Endothelial cell (in vitro differentiated cells): ENCODE measurements at places on chromosomes 6 and 20. TPM values are rescaled to one million over a fixed set of nuclear protein-coding genes. Genes with fewer than 3 reads are reported as not detected.

The ADTRP gene
- not detected for total RNA-seq

The CYP21A2 gene
- total RNA-seq: 0.44 TPM

The C20orf144 gene
- not detected for total RNA-seq

The TMEM170B gene
- total RNA-seq: 5.0 TPM

The PROCR gene
- total RNA-seq: 254 TPM

The PTCHD4 gene
- total RNA-seq: 28.5 TPM

The LAMA2 gene
- 2.0 TPM for total RNA-seq

The TEAD3 gene
- total RNA-seq: 6.3 TPM

DNA sequence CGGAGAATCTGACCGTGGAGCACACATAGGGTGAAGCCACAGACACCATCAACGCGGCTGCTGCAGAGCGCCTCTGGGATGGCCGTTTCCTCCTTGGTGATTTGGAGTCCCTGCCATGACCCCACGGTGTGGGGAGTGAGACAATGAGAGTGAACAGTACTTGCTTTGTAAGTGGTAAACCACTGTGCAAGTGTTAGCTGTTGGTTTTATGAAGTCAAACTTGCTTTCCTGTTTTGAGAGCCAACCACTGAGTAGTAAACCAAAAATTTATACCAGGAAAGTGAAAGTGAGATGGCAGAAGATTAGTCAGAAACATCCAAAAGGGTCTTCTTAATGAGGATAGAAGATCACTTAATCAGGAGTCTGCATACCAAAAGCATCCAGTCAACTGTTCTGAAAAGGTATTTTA lies 160.7 kb downstream of the FOXC1 start:
- DNase-seq: no peak

DNA sequence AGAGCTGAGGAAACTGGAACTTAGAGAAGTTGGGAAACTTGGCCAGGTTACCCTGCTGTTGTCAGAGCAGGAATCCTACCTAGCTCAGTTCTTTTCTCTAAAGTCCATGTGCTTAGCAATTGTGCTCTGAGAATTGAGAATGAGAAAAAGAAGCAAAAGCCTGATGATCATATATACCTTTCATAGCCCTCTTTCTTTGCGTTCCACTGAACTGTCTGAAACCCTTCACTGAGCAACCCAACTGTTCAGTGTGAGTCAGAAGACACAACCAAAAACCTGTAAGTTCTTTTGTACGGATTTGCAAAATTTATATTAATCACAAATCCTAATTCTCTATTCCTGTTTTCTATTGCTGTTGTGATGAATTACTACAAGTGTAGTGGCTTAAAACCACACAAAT lies 80.6 kb downstream of the PHF3 start:
- DNase-seq: no peak

DNA sequence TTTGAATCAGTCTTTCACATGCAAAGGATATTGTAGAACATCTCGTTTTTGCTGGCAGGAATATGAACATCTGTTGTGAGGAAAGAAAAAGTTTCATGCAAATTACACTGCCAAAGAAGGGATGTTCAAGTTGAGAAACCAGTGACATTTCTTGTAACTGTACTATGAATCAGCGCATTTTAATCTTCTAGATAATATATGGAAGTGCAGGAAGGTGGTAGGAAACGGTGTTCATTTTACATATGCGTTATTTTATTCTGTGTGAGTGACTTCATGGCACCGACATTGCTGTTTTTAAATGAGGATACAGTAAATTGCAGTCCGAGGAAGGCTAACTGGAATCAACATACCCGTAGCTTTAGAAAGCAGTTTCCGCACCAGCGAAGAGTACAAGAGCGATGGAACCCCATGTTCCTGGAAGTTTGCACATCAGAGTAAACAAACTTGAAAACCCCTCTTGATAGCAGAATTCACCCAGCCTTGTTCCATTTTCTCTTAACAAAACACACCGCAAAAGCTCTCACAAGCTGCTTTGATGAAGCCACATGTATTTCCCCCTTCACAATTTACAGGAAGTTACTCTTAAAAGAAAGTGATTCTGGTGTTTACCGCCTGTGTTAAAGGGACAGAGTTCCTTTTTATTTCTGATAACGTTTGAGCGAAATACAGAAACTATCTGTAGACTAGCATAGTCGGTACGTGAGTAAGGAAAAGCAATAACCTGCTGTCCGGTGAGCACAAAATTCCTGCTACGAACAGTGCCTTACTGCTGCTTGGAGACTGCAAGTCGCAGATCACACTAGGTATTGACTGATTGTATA lies 11.5 kb downstream of the PRDM1 start:
- no peak for DNase-seq

GRCh38 chr20:38450412-38450975 lies 15.4 kb upstream of the SNHG17 start:
- DNase-seq: no peak

GRCh38 chr20:43842126-43843020 lies 72.3 kb upstream of the TOX2 start:
- no peak for DNase-seq

DNA sequence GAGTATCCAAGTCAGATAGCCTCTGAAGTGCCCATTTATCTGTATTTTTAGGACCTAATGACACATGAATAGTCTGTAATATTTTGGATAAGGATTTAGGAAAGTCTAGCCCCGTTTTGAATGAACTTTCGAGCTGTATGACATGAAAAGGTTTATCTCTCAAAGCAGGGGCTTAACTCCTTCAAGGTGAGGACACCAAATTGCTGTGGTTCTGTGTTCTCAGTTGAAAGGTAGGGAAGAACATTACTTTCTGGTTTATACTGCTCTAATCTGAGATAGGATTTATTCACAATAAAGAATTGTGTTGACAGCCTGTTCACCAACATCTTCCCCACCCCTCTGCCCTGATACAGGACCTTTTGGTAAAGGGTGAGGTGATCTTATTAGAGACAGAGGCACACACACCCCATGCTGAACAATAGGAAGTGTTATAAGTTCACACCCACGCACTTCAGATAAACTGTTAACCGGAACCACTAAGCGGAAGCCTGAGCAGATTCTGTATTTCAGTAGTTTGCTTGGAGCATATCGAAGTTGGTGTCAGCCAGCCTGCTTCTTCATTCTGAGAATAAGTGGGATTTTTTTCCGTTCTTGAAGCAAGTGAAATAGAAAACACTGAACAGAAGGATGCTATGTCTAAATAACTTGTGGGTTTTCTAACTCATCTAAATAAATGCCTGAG lies 223.3 kb downstream of the TMEM242 start:
- DNase-seq: no peak

DNA sequence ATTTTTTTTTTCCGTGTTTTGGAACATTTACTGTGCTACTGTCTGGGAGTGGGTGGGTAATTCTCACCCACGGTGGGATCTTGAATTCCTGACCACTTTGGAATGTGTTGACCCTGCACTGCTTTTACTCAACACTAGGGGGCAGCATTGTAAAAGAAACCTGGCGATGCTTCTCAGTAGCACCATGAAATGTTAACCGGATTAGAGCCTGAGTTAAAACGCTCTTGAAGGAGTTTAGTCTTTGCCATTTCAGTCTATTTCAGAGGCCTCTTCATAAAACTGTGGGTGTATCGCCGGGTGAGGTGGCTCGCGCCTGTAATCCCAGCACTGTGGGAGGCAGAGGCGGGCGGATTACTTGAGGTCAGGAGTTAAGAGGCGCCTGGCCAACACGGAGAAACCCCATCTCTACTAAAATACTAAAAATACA lies 114.4 kb upstream of the PRND start:
- peak; percentile 64 for DNase-seq

DNA sequence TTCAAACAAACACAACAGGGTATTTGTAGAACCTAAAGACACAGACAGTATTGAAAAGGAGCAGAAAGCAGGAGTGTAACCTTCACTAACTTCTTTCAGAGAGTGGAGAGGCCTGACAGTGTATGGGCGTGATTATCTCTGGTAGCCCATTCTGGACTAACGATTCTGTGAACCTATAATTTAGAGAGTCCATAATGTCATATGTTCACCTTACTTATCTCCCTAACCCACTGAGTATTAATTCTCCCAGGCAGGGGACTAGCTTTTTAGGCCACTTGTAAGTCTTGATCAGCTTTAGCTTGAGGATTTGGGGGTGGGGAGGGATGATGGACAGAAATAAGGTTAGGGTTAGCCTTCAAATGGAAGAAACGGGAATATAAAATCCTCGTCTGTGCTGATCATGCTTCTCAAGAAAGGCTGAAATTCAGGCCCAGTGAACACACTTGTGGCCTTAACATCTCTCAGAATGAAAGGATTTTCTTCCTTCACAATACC lies 2.8 kb upstream of the PARD6B start:
- no peak for DNase-seq

GRCh38 chr20:16752082-16752481 lies 3.9 kb downstream of the OTOR start:
- DNase-seq: no peak

- DNase-seq: no peak
Observed at GRCh38 chr20:52226370-52226769, 34.8 kb upstream of the ZFP64 start.

GRCh38 chr6:81366972-81367371 lies 385.5 kb downstream of the TENT5A start:
- no peak for DNase-seq

DNA sequence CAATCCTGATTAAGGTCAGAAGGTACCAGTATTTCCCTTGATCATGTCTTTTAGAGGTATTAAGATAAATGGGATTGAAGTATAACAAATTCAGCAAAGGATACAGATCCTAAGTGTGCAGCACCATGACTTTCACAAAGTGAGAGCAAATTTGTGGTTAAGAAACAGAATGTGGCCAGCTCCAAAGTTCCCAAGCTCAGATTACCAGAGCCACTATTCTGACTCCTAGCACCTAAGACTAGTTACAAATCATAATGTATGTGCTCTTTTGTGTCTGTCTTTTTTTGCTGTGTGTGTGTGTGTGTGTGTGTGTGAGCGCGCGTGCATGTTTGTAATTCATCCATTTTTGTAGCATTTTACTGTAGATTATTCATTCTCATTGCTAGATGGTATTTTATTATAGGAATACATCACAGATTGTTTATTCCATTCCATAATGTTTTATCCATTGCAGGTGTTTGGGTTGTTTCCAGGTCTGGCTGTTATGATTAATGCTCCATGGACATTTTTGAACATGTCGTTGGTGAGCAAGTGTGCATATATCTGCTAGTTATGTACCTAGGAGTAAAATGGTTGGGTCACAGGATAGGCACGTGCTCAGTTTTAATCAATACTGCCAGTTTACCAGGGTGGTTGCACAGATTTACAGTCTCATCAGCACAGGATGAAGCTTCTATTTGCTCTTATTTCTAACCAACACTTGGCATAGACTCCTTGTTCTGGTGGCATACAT lies 314.0 kb upstream of the JAG1 start:
- no peak for DNase-seq

DNA sequence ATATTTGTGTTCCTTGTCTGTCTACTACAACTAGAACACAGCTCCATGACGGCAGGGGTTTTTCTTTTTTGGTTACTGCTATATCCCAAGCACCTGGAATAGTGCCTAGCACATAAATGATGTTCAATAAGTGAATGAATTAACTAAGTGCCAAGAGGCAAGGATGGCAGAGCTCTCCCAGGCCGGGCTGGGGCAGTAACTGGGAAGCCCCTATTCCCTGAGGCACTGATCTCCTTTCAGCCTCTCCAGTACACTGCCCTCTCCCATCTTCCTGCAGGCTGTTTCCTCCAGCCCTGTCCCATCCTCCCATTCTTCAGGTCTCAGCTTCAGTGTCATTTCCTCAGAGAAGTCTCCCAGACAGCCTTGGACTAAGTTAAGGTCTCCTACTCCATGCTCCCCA lies 29.0 kb upstream of the SPDEF start:
- DNase-seq: no peak

- no peak for DNase-seq
Observed at GRCh38 chr6:13178107-13178506, 150.2 kb downstream of the TBC1D7 start.

GRCh38 chr6:128807577-128807976 lies 75.4 kb upstream of the LAMA2 start:
- no peak for DNase-seq

- peak; percentile 37 for DNase-seq
Observed at GRCh38 chr6:37783025-37783855, 36.3 kb upstream of the ZFAND3 start.

GRCh38 chr20:24980291-24981053 lies 12.1 kb downstream of the APMAP start:
- DNase-seq: no peak

DNA sequence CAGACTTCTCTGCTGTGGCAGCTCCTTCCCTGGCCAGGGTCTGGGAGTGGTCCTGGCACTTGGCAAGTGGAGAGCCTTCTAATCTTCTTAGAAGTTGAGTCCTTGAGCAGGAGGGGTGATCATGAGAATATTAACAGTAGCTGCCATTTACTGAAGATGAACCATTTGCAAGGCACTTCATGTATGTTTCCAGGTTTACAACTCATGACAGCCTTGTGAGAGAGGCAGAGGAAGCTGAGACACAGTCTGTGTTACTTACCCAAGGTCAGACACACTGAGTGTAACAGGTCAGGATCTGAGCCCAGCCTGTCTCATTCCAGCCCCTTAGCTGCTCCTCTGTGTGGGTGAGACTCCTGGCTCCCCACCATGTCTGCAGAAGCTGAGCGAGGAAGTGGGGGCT lies 45.5 kb upstream of the SRF start:
- no peak for DNase-seq

- peak; percentile 84 for DNase-seq
Observed at GRCh38 chr6:30326526-30327231, at the start of gene TRIM39. Gene TRIM39, plus strand, starts transcription at chr6:30326927. Its CDS starts 2,391 bp downstream, at chr6:30329318.

DNA sequence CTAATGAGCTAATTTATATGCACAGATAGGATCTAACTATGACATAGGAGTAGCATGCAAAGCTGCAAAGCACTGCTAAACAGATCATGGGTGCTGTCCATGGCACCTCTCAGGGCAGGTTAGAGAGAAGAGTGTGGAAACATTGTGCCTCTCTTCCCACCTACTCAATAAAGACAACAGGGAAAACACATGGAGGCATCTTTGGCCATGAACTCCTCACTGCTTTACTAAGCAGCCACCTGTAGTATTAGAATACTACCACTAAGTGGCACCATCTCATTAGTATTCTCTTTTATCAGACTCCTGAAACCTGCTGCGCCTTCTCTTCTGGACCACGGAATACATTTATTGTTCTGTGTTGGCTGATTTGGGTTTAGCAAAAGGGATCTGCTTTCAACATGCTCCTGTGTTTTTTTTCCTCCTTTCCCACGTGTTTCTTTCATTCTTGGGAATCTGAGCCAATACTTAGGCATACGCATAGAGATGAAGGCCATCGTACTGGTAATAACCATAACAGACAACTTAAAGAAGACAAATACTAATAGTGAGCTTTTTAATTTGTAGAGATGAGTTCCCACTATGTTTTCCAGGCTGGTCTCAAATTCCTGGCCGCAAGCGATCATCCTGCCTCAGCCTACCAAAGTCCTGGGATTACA lies 9.4 kb upstream of the HDDC2 start:
- peak; percentile 36 for DNase-seq
